ENCODE measurements at places on chromosomes 5 and 9.

DNA sequence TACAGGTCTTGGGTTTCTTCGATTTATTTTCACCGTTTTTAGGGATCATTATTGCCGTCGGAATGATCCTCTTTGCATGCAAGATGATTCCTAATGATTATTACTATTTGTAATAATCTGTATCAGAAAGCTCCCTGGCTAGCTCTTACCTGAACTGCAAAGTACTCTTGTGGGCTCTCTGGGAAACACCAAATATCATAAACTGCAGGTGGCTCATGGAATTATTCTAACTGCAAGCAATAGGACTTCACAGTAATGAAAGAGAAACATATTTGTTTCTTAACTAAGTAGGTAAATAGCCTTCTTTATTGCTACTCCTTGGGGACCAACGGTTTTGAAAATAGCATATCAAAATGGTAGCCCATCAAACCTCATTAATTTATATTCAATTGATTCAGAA is 219.4 kb downstream of the NFIB start:
- H3K4me1 ChIP-seq = peaks cover 26% of the 10 kb centered on the region
- H3K4me3 ChIP-seq = no peak overlapping the region
- H3K36me3 ChIP-seq = no peaks in the 10 kb centered on the region
- H3K27me3 ChIP-seq = no peaks in the 10 kb centered on the region
- no peak for DNase-seq

DNA sequence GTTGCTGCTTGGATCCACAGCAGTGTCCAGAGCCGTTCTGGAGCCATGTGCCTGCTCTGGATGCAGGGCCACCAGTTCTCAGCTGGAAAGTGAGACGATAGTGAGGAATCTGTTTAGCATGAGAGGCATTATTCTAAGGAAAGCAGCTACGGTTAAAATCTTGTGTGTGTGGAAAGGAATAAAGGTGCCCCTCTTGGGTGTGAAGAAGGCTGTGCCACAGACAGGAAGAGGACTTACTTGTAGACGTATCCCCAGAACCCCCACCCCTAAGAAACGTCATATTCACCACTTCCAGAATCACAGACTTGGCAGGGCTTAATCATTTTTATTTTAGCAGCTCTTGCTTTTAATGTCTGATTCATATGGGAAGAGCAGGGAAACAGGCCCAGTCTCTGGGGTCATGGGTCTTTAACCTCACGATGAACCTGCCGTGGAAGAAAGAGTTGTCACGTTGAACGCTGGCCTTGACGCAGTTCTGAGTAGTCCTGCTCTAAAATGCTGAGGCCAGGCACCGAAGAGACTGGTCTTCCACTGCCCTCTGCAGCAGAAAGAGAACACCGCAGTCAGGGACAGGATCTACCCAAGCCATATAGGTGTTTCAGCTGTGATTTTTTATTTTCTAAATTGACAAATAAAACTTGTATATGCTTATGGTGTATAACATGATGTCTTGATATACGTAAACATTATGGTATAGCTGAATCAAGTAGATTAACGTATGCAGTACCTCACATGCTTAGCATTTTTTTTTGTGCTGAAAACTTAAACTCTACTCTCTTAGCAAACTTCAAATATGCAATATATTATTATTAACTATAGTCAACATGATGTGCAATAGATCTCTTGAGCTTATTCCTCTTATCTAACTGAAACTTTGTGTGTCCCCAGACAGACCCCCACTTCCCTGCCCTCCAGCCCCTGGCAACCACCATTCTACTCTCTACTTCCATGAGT is 38.8 kb downstream of the CARTPT start:
- no peak overlapping the region for H3K4me3 ChIP-seq
- peaks cover 4% of the 10 kb centered on the region for H3K4me1 ChIP-seq
- DNase-seq = peak; percentile 39
- H3K36me3 ChIP-seq = no peaks in the 10 kb centered on the region

DNA sequence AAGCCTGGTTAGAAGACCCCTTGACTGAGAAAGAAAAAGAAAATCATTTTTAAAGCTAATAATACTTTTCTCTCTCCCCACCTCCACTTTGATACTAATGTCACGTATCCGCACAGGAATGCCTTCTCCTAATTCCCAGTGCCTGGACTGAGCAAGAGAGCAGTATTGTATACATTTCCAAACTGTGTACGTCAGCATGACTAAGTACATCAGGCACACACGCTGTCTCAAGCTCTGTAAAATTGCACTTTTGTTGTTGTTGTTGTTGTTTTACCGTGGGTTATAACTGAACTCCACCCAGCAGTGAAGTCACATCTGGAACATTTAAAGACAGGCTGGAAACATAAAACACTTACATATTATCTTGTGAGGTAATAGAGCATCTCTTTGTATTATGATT is 407.6 kb downstream of the DNAH5 start:
- H3K4me3 ChIP-seq = no peak overlapping the region
- H3K27ac ChIP-seq = no peak overlapping the region
- DNase-seq = peak; percentile 24
- H3K4me1 ChIP-seq = peaks cover 7% of the 10 kb centered on the region
- H3K27me3 ChIP-seq = no peaks in the 10 kb centered on the region
- no peaks in the 10 kb centered on the region for H3K36me3 ChIP-seq

DNA sequence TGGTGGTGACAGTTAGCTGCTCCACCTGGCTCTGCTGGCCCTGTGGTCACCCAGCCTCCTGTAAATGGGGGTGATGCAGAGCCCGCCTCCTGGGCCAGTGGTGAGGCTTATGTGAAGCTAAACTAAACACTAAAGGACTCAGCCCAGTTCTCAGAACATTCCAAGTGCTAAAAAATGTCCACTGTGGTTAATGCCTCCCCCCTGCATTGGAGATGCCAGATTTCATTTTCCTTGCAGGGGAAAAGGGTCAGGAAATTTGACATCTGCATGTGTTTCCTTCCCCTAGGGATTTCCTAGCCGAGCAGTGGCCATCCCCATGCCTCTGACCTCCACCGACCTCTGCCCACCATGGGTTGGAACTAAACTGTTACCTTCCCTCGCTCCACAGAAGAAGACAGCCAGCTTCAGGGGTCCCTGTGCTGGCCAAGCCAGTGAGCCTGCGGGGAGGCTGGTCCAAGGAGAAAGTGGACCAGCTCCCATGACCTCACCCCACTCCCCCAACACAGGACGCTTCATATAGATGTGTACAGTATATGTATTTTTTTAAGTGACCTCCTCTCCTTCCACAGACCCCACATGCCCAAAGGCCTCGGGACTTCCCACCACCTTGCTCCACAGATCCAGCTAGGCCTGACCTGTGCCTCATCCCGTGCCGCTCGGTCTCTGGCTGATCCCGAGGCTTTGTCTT is 13.0 kb downstream of the CD74 start:
- DNase-seq = no peak
- no peak overlapping the region for H3K4me3 ChIP-seq
- no peak overlapping the region for H3K27ac ChIP-seq
- H3K36me3 ChIP-seq = peaks cover 80% of the 10 kb centered on the region

DNA sequence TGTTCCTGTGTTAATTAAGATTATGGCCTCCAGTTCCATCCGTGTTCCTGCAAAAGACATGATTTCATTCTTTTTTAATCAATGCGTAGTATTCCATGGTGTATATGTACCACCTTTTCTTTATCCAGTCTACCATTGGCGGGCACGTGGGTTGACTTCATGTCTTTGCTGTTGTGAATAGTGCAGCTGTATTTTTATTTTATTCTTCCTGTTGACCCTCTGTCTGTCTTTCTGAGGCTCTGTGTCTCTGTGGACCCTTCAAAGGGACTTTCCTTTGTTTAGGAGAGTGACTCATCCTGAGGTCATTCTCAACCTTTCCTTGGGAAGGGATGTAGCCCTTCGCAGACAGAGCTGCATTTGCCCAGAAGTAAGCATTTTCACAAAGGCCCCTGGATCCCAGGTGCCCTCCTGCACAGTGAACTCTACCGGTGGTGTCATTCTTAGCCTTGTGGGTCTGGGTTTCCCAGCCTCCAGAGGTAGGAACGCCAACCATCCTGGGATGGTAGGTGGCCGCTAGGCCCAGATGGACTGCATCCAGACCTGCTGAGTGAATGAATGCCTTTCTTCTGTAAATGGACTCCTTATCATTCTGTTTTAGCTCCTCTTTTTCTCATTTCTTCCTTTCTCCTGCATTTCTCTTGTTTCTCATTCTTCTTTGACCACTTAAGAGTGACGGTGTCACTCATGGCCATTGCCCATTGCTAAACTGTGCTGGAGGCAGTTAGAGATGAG is 22.4 kb downstream of the TRIO start:
- peak overlapping the region; percentile 60 for H3K27ac ChIP-seq
- DNase-seq = peak; percentile 94
- no peaks in the 10 kb centered on the region for H3K27me3 ChIP-seq
- peaks cover 56% of the 10 kb centered on the region for H3K4me1 ChIP-seq

DNA sequence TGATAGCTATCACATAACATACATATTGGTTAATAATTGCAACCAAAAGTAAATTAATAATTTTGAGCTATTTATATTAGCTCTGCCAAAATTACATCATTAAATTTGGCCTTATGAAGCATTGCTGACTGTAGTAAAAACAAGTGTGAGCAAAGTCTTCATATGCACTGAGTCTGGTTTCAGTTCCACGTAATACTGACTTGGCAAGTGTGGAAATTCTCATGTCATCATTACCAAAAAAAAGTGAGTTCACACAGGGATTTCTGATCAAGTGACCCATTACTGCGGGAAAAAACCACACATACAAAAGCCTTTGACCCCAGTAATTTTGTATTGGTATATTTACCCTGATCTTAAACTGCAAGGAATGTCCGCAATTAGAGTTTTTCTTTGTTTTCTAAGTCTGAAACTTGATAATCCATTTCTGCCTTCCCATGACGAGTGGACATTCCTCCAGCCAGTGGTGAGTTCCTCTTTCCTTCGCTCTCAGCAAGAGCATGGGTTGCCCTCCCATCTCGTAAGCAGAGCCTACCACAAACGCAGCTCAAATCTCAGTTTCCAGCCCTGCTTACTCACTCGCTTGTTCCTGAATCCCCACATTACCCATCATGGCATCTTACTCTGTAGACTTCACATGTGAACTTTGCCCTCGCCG is 220.2 kb upstream of the DMRT1 start:
- no peaks in the 10 kb centered on the region for H3K36me3 ChIP-seq
- DNase-seq = no peak
- no peak overlapping the region for H3K27ac ChIP-seq
- H3K27me3 ChIP-seq = no peaks in the 10 kb centered on the region

GRCh38 chr9:94800424-94801117 is 74.1 kb downstream of the AOPEP start:
- H3K4me1 ChIP-seq = peaks cover 70% of the 10 kb centered on the region
- no peaks in the 10 kb centered on the region for H3K27me3 ChIP-seq
- H3K27ac ChIP-seq = peak overlapping the region; percentile 81
- peaks cover 15% of the 10 kb centered on the region for H3K36me3 ChIP-seq

GRCh38 chr9:94668418-94668927 is 29.2 kb upstream of the FBP1 start:
- DNase-seq = no peak
- no peaks in the 10 kb centered on the region for H3K27me3 ChIP-seq

DNA sequence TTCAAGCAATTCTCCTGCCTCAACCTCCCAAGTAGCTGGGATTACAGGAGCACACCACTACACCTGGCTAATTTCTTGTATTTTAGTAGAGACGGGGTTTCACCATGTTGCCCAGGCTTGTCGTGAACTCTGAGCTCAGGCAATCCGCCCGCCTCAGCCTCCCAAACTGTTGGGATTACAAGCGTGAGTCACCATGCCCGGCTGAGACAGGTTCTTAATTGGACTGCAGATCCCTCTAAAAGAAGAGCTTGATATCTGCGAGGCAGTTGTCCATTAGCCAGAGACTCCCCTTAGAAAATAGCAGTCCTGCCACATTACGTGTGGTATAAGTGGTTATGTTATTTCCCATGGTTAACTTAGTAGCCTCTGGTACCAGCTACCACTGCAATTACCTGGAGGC is 46.6 kb upstream of the NPR3 start:
- no peaks in the 10 kb centered on the region for H3K36me3 ChIP-seq
- no peak overlapping the region for H3K27ac ChIP-seq
- DNase-seq = no peak
- H3K27me3 ChIP-seq = no peaks in the 10 kb centered on the region
- H3K4me1 ChIP-seq = no peaks in the 10 kb centered on the region

GRCh38 chr5:141430332-141431113 is at the start of gene PCDHGA12:
TSS of gene PCDHGA12 (plus strand) at chr5:141430507. CDS start at chr5:141430760, 253 bp downstream.
- H3K27me3 ChIP-seq = no peaks in the 10 kb centered on the region
- H3K36me3 ChIP-seq = no peaks in the 10 kb centered on the region
- H3K4me3 ChIP-seq = no peak within 1 kb of the TSS

- no peaks in the 10 kb centered on the region for H3K36me3 ChIP-seq
- H3K27ac ChIP-seq = peak overlapping the region; percentile 58
- no peak overlapping the region for H3K4me3 ChIP-seq
These were observed 196.5 kb downstream of the TLE1 start for GRCh38 chr9:81492710-81493447.

GRCh38 chr5:158619083-158619788 is 480.5 kb downstream of the EBF1 start:
- H3K27ac ChIP-seq = no peak overlapping the region
- no peaks in the 10 kb centered on the region for H3K27me3 ChIP-seq
- peak; percentile 35 for DNase-seq
- H3K36me3 ChIP-seq = no peaks in the 10 kb centered on the region
- H3K4me1 ChIP-seq = peaks cover 16% of the 10 kb centered on the region
- H3K4me3 ChIP-seq = no peak overlapping the region

DNA sequence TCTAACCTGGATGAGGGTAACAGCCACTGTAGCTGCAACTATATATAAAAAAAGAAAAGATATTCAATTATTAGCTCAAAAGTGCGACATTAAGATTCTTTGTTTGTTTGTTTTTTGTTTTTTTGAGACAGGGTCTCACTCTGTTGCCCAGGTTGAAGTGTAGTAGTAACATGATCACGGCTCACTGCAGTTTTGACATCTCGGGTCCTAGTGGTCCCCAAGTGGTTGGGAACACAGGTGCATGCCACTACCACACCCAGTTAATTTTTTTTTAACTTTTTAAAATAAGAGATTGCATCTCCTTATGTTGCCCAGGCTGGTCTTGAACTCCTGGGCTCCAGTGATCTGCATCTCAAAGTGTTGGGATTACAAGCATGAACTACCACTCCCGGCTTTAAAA is 61.8 kb downstream of the MEF2C start:
- H3K4me1 ChIP-seq = peaks cover 19% of the 10 kb centered on the region
- DNase-seq = no peak
- H3K36me3 ChIP-seq = no peaks in the 10 kb centered on the region
- H3K27ac ChIP-seq = no peak overlapping the region
- H3K27me3 ChIP-seq = no peaks in the 10 kb centered on the region
- H3K4me3 ChIP-seq = no peak overlapping the region

- no peak within 1 kb of the TSS for H3K27ac ChIP-seq
- peaks cover 77% of the 10 kb centered on the region for H3K27me3 ChIP-seq
- H3K4me3 ChIP-seq = no peak within 1 kb of the TSS
- no peaks in the 10 kb centered on the region for H3K36me3 ChIP-seq
- no peak for DNase-seq
- H3K4me1 ChIP-seq = no peaks in the 10 kb centered on the region
These were observed at the start of gene FAM163B for GRCh38 chr9:133609311-133610098. TSS of gene FAM163B (minus strand) at chr9:133609389. CDS start at chr9:133580223, 29,166 bp downstream.

DNA sequence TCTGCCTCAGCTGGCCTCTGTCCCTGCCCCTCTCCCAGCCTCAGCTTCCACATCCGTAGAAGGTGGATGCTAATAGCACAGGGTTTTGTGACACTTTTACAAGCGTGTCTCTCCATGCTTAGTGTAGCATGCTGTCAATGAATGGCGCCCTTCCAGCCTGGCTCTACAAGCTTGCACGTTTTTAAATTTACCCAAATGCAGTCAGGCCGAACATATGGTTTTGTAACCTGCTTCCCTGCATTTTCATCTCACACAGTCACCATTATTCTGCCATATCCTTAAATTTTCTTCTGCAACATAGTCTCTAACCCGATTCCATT is 28.8 kb downstream of the FAM163B start:
- no peak for DNase-seq
- H3K36me3 ChIP-seq = no peaks in the 10 kb centered on the region
- no peak overlapping the region for H3K27ac ChIP-seq

- no peaks in the 10 kb centered on the region for H3K36me3 ChIP-seq
- DNase-seq = no peak
- peaks cover 10% of the 10 kb centered on the region for H3K4me1 ChIP-seq
- H3K27ac ChIP-seq = no peak overlapping the region
These were observed 49.4 kb downstream of the SLIT3 start for GRCh38 chr5:169251333-169252084.
